Posterior cingulate gyrus (tissue), 11 donors: ENCODE measurements at places on chromosomes 2 and 18.

DNA sequence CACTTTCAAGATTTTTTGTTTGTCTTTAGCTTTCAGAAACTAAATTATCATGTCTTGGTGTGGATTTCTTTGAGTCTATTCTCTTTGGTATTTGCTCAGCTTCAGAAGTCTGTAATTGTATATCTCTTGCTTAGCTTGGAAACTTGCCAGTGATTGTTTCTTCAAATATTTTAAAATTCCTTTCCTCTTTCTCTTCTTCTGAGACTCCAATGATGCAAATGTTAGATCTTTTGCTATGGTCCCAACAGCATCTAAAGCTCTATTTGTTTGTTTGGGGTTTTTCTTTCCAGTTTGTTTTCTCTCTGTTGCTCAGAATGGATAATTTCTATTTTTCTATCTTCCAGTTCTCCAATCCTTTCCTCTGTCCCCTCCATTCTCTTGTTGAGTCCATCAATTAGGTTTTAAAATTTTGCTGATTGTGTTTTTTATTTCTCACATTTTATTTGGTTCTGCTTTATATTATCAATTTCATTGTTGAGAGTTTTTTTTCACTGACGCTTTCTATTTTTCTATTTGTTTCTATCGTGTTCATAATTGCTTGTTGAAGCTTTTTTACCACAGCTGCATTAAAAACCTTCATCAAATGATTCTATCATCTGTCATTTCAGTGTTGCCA, 81.5 kb upstream of the DAPL1 start:
- no peak for DNase-seq

DNA sequence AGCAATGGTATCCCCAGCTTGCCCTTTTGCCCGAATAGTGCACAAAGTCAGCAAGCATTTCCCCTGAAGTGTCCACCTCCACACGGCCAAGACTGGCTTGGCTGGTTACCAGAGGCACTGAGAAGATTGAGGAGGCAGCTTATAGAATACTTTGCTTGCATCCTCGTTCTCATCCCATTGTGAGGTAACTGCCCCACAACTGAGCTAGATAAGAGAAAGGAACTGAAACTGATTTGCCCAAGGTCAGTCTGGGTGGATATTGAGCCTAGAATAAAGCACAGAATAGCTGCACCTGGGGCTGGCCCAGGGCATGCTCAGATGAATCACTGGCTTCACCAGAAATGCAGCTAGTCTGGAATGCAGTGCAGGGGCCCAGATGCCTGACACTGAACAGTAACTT, 32.7 kb upstream of the MAP4K3 start:
- DNase-seq = no peak

GRCh38 chr2:10704034-10704594, 14.3 kb upstream of the NOL10 start:
- DNase-seq = no peak

- DNase-seq = no peak
These were observed 222.9 kb downstream of the EIPR1 start for GRCh38 chr2:3154700-3155099.

- DNase-seq = no peak
These were observed 228.2 kb downstream of the TMEM163 start for GRCh38 chr2:134490559-134490958.

GRCh38 chr18:57364460-57364859, 12.1 kb downstream of the ST8SIA3 start:
- no peak for DNase-seq
